ENCODE measurements at places on chromosomes 1 and 21.

DNA sequence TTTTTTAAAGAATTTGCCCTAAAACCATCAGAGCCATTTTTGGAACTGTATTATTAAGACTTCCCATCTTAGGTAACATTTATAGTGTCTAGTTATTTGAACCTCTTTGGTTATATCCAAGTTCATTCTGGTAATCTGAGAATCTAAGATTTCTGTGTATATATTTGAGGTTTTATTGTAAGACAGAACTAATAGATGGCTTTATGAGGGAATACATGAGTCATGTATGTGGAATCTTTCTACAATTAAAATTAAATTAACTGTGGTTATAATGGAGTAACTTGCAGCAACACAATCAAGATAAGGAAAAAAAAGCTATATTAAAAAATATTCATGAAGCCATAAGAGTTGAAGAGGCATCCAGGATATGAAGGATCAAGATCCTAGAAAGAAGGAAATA, 92.1 kb downstream of the UBE2U start:
- no peak for DNase-seq

DNA sequence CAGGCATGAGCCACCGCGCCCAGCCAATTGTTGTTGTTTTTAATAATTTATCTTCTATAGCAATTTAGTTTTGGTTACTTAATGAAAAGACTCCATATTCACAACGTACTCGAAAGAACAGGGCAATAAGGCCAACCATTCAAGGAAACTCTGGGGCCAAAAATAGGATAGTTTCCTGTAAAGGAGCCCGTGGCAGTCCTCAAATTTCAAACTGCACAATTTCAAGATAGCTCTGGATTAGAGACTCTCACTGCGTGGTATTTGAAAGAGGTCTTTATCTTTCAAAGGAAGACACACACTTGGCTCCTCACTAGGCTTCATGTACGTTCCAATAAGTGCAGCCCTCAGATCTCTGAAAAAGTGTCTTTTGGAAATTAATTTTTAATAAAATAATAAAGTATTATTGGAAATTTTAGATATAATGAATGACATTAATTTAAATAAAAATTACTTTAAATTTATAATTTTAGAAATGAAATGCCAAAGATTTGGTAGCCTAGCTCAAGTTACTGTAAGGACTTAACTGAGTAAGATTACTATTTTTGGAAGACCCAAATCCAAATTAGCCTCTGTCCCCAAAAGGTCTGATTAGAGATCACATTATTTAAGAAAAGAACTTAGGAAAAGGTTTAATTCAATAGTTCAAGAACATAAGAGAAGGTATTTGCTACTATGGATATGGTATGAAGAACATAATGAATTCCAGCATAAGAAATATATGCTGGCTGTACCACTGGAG, 22.7 kb upstream of the DONSON start:
- no peak for DNase-seq

GRCh38 chr1:172753964-172754363, 95.1 kb downstream of the FASLG start:
- DNase-seq = no peak

GRCh38 chr1:241972703-241973369, 15.3 kb downstream of the BECN2 start:
- no peak for DNase-seq

- DNase-seq = no peak
Observed at GRCh38 chr1:15426492-15427279, 11.6 kb upstream of the CTRC start.

DNA sequence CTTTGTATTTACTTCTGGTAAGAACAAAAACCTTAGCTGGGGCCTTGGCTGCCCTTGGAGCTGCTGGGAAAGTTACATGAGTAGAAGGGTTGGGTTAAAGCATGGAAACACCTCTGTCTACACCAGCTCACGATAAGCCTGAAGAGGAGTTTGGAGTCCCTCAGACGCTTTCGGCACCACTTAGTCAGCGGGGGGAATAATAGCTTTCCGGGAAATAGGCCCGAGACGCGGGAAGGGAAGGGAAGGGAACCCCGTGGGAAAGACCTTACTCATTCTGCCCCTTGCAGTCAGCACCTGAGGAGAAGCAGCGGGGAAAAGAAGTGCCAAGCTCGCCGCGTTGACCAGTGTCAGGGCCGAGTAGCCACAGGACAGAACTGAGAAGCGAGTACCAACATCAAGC, 66.4 kb upstream of the PDE9A start:
- DNase-seq = no peak

DNA sequence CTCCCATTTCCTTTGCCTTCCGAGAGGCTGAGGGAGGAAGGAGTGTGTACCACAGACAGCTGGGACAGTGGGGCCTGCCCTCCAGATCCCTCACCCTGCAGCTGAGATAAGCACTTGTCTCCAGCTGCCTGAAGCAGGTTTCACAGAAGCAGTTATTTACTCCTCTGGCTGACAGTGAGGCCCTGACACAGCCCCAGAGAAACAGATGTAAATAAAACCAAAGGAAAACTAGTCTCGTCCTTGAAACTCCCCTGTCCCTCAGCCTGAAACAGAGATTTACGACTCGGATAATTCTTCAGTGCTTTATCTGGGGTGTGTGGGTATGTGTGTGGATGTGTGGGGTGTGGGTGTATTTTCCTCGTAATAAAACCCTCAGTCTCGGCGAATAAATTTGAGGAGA, 181.1 kb downstream of the IGSF21 start:
- DNase-seq = no peak

DNA sequence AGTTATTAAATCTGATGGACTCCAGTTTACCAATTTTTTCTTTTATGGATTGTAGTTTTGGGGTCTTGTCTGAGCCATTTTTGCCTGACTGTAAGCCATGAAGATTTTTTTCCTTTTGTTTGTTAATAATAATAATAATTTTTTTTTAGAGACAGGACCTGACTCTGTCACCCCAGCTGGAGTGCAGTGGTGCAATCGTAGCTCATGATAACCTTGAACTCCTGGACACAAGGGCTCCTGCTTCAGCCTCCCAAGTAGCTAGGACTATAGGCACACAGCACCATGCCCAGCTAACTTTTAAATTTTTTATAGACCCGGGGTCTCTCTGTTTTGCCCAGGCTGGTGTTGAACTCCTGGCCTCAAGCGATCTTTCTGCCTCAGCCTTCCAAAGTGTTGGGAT, 6.3 kb downstream of the PTBP2 start:
- no peak for DNase-seq

DNA sequence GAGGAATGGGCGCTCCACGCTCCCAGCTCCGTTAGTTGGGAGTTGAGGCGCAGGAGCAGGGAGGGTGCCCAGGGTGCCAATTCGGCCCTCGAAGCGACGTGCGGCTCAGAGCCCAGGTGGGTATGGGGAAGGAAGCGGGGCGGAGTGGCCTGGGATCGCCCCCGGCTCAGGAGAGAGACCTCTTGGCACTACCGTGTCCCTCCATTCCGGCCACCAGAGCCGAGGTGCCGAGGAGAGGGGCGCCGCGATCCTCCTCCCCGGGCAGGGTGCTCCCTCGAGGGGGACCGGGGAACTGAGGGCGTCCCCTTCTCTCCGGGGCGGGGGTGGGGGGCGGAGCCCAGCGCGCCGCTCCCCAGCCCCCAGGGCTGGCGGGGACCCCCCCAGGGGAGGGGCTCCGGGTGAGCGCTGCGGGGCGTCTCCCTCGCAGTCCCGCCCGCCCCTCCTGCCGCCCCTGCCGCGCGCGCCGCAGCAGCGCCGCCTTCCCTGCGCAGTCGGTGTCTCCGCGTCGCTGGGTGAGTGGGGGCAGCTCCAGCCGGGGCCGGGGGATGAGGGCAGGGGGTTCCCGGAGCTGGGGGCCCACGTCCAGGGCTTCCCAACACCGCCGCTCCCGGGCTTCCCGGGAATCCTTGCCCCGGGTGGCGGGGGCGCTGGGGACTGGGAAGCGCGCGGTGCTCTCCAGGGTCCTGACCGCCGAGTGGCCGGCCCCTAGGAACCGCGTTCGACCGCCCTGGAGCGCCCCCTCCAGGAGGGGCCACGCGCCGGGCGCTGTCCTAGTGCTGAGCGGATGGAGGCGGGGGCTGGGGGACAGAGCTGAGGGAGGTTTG, at the start of gene HPCA:
Gene HPCA (plus strand): TSS at position 488 of the 824 bp plus-strand sequence. CDS start 2,408 bp downstream, outside the sequence.
- no peak for DNase-seq

- DNase-seq = no peak
Observed at GRCh38 chr1:163120372-163120771, 51.2 kb downstream of the RGS4 start.

GRCh38 chr21:29055080-29055479, 18.4 kb downstream of the CCT8 start:
- DNase-seq = no peak
